ENCODE measurements at places on chromosomes 6 and 20. TPM values are rescaled to one million over a fixed set of nuclear protein-coding genes. Genes with fewer than 3 reads are reported as not detected.

- DNase-seq, result no peak
Observed at GRCh38 chr6:90502866-90503407, 83.9 kb downstream of the MAP3K7 start.

DNA sequence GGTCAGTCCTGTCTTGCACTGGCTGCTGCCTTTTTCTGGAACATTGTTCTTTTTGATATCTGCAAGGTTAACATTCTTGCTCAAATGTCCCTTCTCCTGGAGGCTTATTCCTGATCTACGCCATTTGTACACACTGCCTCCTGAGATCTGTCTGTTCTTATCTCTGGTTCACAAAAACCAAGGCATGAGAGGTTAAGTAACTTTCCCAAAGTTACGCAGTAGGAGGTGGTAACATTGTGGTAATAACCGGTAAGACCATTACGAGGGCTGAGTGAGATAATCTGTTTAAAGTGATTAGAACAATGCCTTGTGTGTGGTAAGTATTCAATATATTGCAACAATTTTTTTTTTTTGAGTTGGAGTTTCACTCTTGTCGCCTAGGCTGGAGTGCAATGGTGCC, 132.1 kb downstream of the FNDC1 start:
- DNase-seq, result no peak

The TGIF2 gene
- total RNA-seq, result 11.0 TPM

The ARHGAP40 gene
- total RNA-seq, result not detected

- no peak for DNase-seq
Observed at GRCh38 chr6:6925391-6926164, 182.2 kb upstream of the RREB1 start.

The CTCFL gene
- total RNA-seq, result 0.27 TPM

The GHRH gene
- total RNA-seq, result not detected

DNA sequence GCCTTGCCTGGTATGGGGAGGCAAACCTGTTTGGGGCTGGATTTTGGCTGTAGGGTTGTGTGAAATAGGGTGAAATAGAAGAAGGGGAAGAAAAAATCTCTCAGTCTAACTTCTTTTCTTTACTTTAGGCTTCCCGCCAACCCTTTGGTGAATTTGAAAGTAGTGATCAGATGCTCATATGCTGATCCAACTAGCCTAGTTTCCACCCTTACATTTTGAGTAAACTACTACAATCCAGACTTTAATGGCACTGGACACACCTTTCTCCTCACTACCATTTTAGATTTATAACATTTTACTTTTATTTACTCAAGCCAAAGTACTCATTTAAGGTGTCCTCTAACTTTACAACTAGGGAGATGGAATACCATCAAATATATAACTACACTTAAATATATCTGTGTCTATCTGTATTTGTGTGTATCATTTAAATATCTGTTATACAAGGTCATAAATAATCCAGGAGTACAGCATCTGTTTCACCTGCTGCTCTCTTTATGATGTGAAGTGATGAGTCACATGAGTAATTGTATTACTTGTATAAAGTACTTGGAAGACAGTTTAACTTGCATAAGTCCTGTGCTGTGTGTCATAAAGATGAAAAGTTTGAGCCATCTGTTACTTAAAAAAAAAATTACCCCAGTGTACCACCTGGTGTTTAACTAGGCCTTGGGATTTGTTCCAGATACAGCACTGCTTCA, 172.1 kb downstream of the CDKAL1 start:
- DNase-seq, result no peak

DNA sequence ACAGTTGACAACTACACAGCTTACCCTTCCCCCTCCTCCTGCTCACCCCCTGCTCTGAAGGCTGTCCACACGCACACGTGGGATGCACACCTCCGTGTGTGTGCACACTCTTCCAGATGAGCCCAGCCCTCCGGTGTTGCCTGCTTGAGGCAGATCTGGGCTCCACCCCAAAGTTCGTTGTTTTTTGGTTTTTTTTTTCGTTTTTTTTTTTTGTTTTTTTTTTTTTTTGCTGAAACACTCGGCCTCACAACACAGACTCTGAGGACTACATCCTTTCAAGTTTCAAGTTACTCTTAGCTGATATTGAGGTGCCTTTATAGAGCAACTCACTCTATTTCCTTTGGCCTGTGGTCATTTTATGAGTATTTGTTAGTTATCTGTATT, 88.2 kb downstream of the RREB1 start:
- no peak for DNase-seq

DNA sequence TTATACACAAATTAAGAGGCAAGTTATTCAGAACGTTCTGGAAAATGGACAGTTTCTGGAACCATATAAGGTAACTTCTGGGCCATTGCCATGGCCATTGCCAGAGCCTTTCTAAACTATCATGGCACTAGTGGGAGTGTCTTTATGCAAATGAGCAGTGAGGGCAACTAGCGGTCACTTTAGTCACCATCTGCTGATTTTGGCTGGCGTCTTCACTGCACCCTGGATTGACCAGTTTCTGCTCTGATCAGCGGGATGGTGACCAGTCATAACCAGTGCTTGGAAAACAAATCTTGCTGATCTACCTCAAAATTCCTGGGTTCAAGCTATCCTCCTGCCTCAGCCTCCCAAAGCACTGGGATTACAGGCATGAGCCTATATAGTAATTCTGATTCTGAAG, 7.3 kb upstream of the SNTA1 start:
- peak; percentile 54 for DNase-seq

DNA sequence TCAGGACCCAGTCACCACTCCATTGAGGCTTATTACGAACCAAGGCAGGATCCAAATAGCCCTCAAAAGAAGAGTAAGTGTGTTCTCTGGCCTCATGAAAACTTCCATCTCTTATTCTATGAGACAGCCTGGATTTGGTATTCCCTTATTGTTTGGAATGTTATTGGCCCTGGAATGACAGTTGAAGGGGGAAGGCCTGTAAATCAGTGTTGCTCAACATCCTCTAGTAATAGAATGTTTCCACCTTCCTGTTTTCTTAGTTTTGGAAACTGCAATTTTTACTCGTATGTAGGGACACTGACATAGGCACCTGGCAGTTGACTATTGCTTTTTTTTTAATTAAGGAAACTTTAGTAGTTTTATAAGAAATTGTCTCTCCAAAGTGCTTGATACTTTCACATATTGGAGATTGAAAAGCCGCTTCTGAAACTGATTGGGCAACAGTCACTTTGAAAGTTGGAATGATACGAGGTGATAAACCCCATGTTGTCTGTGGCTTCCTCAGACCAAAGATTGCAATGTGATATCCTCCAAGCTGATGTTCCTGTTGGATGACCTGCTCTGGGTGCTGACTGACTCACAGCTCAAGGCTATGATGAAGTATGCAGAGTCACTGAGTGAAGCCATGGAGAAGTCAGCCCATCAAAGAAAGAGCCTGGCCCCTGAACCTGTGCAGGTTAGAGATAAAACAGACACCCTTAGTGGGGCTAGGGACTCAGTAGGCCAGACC, 43.1 kb downstream of the BLTP3A start:
- no peak for DNase-seq

The OLIG3 gene
- total RNA-seq, result not detected

DNA sequence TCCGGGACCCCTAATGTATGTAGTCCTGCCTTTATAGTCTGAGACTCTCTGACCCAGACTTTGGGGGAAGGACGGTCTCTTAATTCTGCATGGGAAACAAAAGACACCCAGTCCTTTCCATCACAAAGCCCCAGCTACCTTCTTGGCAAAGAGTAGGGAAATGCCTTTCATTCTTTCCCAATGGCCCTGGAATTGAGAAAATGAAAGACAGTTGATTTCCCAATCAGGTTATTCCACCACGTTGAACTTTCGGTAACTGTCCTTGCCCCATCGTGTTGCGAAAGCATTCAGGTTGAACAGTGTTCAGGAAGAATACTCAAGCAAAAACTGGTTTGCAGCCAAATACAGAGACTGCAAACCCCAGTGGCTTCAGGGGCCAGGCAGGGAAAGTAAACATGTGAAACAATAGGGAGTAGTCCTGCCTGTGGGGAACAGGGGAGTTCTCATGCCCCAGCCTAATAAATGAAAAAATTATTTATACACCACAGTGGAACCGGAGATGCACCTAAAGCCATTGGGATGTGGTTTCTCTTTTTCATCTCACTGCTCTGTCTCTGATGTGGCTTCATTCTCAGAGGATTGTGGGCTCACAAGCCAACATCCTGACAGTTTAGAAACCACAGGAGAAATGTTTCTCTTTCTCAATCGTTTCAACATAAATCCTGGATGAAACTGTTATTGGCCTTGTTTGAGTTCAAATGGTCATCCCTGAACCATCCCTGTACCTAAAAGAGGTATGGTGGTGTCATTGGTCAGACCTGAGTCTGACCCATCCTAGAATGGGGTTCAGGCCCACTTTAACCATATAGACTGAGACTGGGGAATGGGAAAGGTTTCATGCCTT, 44.2 kb upstream of the SLC9A8 start:
- peak; percentile 85 for DNase-seq

The EDN1 gene
- 7.9 TPM for total RNA-seq

DNA sequence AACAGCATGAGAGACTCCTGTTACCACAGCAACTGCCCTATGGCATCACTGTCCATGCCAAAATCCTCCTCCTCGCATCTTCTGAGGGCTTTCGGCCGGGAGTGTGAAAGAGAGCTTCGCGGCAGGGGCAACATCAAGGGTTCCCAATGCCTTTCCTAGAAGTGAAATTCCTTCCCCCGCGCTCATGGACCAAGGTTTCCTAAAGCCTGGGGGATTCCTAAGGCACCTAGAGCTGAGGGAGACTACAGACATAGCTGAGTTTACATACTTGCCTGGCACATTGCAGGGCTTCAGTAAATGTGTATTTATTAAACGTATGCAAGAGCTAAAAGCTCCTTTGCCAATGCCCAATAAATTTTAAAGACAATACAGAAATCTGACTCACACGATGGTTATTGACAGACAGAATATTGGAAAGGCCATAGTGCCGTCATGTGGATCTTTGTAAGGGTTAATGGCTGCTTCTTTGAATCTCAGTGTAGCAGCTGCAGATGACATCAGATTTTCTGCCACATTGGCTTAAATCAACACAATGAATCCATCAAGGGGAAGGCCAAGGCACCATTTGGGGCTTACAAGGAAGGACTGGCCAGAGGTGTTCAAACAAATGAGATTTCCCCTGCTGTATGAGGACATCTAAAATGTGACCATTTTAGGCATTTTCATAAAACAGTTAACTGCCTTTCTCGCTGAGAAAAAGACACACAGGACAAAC, 281.2 kb upstream of the JARID2 start:
- DNase-seq, result no peak

The DUSP15 gene
- total RNA-seq, result 6.4 TPM

DNA sequence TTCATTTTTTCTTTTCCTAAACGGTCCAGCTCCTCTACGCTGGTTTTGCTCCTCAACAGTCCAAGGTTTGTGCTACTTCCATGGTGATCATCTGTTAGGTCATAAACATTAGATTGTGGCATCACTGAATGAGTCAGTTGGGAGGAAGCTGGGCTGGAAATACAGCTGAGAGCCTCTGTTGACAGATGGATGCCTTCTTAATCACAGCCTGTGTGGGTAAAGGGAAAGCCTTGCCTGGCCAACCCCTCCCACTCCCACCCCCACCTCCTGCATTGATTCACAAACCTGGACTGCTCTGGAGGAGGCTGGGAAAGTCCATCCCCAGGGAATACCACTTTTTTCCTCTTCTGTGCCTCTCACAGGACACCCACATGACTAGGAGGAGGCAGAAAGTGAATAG, 180.6 kb upstream of the CCN2 start:
- DNase-seq, result no peak

The RANBP9 gene
- 30.8 TPM for total RNA-seq

Data from adrenal gland (tissue), 19 donors.